ENCODE measurements at places on chromosomes 12 and 14.

DNA sequence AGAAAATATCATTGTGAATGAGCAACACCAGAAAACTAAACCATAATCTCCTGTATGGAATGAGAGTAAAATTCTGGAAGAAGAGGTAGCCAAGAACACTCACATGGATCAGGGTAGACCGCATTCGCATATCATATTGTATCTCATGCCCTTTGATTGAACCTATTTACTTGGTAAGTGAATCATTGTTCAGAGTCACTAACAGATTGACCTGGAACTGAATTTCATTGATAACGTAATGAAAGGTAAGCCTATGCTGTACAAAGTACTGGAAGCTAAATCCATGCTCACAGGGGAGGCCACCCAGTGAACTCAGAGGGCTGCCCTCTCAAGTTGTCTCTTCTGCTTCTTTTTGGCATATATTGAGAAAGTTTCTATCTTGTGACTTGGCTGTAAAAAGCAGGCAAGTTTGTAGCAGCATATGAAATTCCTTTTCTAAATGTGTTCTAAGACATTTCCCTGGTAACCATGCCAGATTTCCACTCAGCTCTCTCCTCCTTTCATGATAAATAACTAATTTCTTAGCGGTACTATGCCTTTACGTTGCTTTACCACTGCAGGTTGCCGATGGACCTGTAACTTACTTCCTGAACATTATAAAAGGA, 91.4 kb downstream of the PLCZ1 start:
- DNase-seq, result no peak

GRCh38 chr14:95477411-95478269, 38.8 kb downstream of the SYNE3 start:
- no peak for DNase-seq

DNA sequence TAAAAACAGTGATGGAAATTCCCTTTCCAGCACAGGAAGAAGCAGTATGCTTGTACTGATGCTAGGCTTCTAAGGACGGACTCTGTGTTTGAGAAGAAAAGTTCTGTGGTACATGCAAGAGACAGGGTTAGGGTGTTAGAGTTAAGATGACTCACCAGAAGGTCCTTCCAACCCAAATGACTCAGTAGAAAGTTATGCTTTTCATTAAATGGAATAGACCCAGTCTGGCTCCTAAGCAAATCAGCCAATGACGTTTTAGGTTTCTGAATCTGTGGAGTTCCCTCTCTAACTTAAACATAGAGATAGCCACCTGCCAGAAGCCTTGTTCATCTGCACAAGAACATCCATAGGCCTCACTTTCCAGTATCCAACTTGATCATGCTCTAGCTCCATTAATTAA, 5.7 kb downstream of the PTHLH start:
- no peak for DNase-seq

DNA sequence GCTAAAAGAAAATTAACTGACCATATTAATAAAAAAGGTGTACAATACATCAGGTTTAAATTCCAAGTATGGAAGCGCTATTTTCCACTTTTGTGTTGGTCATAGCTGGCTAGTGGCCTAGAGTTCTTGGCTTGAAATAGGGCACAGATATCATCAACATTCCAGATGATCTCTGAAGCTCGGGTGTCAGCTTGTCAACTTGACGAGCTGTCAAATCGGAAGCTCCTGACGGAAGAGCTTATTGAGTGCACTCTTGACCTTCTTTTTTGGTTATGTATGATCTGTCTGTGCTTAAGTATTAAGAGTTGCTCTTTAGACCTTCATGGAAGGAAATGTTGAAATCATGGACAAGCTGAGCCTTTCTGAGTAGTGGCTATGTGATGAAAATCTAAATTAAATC, 177.9 kb downstream of the APAF1 start:
- no peak for DNase-seq

- DNase-seq, result no peak
These were observed 11.1 kb downstream of the AKAP5 start for GRCh38 chr14:64476438-64476837.

DNA sequence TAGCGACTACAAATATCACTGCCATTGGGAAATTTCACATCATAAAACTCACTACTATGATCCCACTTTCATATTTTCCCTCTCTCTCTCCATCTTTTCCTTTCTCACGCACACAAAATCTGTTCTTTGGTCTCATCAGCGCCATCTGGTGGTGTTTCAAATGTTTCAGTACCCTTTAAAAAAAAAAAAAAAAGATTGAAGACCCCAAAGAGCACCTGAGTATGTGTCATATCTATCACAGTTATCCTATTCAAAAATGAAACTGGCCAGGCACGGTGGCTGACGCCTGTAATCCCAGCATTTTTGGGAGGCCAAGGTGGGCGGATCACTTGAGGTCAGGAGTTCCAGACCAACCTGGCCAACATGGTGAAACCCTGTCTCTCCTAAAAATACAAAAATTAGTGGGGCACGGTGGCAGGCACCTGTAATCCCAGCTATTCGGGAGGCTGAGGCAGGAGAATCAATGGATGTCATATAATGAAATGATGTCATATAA, 72.4 kb downstream of the TTC9 start:
- DNase-seq, result peak; percentile 28

GRCh38 chr12:32893458-32893857, 3.1 kb downstream of the PKP2 start:
- DNase-seq, result no peak

Measured in D721Med (cell line).